ENCODE measurements at places on chromosomes 12 and 14.

DNA sequence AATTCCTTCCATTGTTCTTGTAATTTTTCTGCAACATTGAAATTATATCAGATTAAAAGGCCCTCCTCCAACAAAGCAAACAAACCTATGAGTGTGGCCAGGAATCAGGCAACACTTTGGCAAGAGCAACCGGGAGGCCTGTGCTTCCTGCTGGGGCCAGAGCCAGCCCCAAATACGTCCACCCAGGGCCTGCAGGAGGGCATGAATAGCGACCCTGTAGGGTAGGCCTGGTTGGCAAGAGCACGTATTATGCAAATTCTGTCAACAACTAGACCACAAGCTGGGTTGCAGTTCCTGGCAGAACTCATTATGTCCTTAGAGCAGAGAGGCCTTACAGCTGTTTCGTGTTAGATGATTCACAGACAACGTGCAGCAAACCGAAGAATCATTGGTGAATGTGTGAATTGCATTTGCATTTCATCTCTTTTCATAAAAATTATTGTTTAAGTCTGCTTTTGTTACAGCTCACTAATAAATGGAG lies 26.9 kb upstream of the LGALS3 start:
- DNase-seq, result peak; percentile 18

GRCh38 chr12:62250671-62251608 lies 9.3 kb upstream of the USP15 start:
- DNase-seq, result no peak

- DNase-seq, result no peak
Measured at GRCh38 chr12:116381744-116382685, 104.5 kb upstream of the MED13L start.

DNA sequence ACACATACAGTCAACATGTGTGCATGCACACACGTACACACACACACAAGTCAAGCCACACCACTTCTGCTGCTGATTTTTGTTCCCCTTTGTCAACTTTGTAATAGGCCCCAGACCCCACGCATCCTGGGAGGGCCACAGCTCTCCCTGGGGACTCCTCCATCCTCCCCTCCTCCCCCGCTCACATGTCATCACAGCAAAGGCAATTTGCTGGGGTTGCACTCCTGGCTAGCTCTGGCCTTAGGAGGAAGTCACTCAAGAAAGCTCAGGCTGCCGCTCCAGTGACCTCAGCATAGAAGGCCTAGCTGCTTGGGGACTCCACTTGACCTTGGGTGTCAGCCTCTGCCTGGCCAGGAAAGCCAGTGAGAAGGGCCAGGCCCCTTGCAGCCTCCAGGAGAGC lies 27.2 kb downstream of the NGB start:
- DNase-seq, result no peak

DNA sequence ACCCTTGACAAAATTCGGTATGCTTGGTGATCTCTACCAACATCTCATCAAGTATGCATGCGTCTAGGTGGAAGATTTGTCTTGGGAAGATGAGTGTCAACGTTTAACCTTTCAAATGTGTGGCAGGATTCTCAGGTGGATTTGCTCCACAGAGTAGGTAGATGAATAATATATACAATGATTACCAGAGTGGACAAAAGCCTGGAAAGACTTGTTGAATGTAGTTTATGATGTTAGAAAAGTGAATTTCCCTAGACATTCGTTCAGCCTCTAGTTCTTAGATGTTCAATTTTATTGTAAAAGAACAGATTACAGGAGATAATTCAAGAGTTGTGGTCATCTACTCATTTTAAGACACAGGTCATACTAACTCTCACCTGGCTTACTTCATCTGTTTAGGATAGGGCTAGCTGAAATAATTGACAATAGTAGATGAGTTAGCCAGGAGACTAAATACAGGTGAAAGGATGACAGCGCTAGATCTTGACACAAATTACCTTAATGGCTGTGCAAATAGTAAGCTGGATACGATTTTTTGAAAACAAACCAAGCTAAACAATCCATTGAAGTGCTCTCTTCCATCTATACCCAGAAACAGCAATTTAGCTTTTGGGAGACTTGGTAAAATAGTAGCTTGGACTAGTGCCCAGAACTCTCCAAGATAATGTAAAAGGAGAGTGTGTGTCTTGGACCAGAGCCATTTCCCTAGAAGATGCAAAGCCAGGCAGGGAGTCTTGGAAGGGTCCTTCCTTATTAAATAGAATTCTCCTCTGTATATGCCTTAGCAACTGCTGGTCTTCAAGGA lies 168.0 kb downstream of the DACT1 start:
- no peak for DNase-seq

- no peak for DNase-seq
Measured at GRCh38 chr14:24311837-24312615, 724 bp downstream of the LTB4R start.

DNA sequence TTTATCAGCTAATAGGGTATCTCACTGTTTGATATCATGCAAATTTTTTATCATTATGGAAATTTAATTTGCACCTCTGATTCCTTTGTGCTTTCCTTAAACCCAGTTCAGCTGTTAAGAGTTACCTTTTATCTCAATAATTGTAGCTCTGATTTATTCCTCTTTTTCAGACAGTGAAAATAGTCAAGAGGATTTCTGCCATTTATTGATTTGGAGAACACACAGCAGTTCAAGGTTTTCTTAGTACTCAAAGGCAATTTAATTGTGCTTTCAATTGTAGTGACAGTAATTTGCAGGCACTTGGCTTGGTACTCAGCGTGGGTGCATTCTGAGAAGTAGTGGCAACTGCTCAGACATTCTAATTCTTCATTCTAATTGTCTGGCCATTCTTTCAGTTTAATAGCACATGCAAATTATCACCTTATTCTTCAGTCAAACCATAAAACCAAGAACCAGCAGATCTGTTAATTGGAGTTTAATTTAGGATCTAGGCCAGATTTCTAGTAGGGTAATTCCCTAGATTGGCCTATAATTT lies 709.3 kb downstream of the RPS29 start:
- DNase-seq, result no peak

DNA sequence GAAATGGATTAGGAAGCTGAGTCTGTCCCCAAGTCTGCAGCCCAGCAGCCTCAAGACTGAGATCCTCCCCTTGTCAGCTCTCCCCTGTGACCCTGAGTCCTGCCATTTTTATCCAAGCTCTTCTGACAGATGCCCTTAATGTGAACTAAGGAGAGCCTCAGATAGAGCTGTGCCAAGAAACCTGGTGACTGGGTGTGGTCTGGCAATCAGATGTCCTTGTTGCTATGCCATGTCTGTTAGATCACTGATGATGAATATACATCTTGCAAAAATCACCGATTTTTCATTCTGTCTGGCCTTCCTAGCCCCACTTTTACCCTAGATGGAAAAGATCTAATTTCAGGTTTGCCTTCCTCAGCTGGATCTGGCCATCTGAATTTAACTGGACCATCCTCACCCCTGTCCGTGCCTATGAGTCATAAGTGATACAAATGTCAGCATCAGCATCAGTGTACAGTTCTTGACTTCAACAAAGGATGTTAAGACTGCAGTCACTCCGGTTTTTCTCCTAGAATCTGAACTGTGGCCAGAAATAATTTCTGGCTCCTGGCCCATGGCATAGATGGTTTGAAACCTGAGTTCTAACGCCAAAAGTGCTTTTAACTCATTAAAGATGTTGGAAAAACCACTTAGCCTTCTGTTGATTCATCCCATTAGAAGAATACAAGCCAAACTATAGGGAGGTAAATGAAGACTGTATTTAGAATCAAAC lies 61.2 kb upstream of the GRIP1 start:
- DNase-seq, result no peak

DNA sequence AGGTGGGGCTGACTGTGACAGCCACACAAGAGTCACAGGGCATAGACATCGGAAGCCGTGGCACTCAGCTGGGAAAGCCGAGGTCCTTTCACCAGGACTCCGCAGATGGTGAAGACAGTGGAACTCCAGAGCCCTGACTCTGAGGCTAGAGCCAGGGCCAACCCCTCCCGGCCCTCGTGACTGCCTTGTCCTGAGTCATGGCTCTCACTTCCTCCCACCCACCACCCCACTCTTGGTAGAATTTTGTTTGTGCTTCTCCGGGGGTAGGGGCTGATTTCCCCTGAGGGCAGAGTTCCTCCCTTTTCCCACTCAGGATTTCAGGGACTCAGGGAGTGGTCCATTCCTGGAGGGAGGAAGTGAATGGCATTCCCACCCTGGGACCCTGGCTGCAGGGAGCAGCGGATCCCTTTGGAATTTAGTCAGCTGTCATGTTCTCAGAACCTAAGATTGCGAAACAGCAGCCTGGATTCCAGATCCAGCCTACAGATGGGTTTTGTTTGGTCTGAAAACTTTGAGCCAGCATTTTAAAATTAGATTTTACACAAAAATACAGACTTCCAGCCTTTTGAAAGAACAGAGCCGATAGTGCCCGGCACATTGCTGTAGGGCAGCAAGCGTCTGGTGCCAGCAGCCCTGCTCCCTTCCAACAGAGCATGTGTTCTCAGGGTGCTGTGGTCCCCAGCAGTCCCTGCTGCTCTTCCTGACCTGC lies 50.7 kb downstream of the TPCN1 start:
- DNase-seq, result no peak

DNA sequence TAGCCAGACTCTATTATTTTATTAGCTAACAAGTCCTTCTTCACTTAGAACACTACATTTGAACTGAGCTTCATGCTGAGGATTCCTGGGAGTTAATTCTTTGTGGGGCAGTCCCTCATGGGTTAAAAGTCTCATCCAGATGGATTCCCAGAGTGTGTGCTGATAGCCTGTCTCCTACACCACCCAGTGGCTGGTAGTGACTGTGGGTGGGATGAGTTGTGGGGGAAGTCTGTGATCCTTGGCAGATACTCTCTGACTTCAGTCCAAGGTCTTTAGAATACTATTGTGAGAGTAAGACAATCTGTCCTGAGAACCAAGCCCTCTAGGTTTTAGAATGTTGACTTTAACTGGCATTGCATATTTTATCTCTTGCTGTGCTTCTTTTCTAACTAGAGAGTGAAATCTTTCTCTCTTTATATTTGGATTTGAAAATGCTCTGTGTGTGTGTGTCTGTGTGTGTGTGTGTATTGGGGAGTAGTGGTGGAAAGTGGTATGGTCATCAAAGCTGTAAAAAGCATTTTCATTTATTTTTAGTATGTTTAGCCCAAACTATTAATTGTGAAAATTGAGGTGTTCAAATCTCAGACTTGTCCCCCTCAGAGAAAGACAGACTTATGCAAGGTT lies 37.3 kb downstream of the AKAP6 start:
- DNase-seq, result no peak

DNA sequence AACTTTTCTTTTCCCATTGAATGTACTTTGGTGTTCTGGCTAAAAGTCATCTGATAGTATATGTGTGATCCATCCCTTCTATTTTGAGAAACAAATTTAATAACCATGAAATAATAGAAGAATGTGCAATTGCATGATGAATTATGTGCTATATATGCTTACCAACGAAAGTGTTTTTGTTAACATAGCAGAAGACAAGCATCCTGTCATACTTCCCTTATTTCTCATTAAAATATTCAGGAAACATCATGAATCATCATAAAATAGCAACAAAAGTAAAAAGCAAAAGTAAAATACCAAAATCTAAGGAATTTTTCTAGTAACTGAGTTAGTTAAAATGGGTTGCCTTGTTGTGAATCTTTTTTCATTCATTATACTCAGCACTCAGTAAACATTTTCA lies 409.0 kb upstream of the PDE3A start:
- DNase-seq, result no peak

GRCh38 chr12:113924341-113924740 lies 41.8 kb downstream of the RBM19 start:
- no peak for DNase-seq

- DNase-seq, result no peak
Measured at GRCh38 chr14:50647753-50648152, 20.4 kb downstream of the SAV1 start.

GRCh38 chr12:1034243-1034642 lies 43.2 kb downstream of the ERC1 start:
- no peak for DNase-seq

- no peak for DNase-seq
Measured at GRCh38 chr12:26691234-26691970, 141.6 kb downstream of the ITPR2 start.

GRCh38 chr12:67720351-67720856 lies 71.9 kb downstream of the DYRK2 start:
- DNase-seq, result no peak

- DNase-seq, result no peak
Measured at GRCh38 chr14:32986791-32987540, 48.3 kb downstream of the NPAS3 start.

GRCh38 chr14:45070215-45070614 lies 13.7 kb upstream of the PRPF39 start:
- no peak for DNase-seq

DNA sequence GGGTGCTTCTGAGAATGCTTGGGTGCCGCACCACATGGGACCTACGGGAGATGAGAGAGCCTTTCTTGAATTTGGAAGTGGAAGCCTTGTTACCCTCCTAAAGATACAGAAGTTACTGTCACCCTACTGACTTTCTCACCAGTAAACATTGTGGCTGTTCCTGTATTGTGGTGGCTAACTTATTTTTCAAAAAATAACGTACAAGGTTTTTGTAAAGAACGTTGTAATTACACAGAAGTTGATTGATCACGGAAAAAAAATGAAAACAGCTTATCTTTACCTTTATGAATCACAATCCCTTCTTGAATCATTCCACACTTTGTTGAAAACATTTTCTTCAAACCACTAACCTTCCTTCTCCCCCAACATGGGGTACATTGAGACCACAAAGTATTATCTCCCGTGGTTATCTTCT lies 22.0 kb upstream of the PPFIBP1 start:
- no peak for DNase-seq

DNA sequence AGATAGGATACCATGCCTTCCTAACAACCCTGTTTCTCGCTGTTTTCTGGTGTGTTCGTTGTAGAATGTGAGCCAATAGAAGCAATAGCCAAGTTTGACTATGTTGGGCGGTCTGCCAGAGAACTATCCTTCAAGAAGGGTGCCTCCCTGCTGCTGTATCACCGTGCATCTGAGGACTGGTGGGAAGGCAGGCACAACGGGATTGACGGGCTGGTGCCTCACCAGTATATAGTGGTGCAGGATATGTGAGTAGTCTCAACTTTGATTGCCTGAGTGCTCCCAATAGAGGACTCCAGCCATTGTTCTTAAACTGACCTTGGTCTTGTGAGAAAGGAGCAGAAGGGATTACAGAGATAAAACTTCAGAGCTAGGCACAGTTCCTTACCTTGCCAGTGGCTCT lies 96.2 kb downstream of the KICS2 start:
- DNase-seq, result no peak

- DNase-seq, result no peak
Measured at GRCh38 chr14:58243790-58244555, 670 bp upstream of the PSMA3 start.

Measured in activated T-helper 1 cell treated with anti-CD3 and anti-CD28 coated beads, Interleukin-2, amount 50 U/mL, for 16 hours (primary cell).